T-cell (primary cell): ENCODE measurements at places on chromosomes 1 and 21.

GRCh38 chr1:1223891-1224290 lies 7.9 kb downstream of the SDF4 start:
- DNase-seq, result no peak

- DNase-seq, result no peak
Measured at GRCh38 chr1:38685388-38685787, 174.2 kb downstream of the RRAGC start.

- DNase-seq, result no peak
Measured at GRCh38 chr1:185857442-185857841, 123.3 kb downstream of the HMCN1 start.

DNA sequence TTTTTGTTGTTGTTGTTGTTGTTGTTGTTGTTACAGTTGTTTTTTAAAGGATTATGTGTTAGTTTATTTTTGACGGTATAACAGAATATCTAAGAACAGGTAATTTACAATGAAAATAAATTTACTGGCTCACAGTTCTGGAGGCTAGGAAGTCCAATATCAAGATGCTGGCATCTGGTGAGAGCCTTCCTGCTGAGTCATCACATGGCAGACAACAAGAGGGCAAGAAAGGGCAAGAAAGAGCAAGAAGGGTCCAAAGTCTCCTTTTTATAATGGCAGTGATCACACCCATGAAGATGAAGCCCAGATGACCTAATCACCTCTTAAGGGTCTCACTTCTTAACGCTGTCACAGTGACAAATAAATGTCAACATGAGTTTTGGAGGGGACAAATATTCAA lies 142.1 kb downstream of the NEGR1 start:
- DNase-seq, result no peak

- no peak for DNase-seq
Measured at GRCh38 chr1:58804853-58805565, 21.2 kb upstream of the JUN start.

- no peak for DNase-seq
Measured at GRCh38 chr1:23597635-23598388, 38.5 kb upstream of the ID3 start.

DNA sequence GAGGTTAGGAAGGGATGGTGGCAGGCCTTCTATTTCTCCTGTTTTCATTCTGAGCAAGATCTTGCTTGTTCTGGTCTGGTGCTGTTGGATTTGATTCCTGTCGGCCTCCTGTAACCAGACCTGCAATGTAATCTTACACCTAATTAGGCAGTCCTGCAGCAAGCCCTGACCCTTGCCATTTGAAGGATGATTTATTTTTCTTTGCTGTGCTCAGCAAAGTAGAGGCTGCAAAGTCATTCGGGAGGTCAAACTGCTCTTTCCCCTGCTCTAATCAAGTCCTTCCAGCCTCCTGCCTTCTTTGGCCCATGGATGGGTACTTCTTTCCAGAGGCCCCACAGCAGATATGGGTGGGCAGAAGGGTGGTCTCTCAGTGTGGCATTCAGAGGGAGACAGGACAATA lies 417.7 kb upstream of the USP24 start:
- DNase-seq, result no peak

GRCh38 chr1:3197781-3198316 lies 128.8 kb downstream of the PRDM16 start:
- DNase-seq, result no peak

GRCh38 chr1:212643877-212644276 lies 35.3 kb downstream of the ATF3 start:
- no peak for DNase-seq

- no peak for DNase-seq
Measured at GRCh38 chr1:157025385-157025784, 20.2 kb downstream of the ARHGEF11 start.

- DNase-seq, result no peak
Measured at GRCh38 chr1:206753141-206753540, 17.4 kb upstream of the IL19 start.

DNA sequence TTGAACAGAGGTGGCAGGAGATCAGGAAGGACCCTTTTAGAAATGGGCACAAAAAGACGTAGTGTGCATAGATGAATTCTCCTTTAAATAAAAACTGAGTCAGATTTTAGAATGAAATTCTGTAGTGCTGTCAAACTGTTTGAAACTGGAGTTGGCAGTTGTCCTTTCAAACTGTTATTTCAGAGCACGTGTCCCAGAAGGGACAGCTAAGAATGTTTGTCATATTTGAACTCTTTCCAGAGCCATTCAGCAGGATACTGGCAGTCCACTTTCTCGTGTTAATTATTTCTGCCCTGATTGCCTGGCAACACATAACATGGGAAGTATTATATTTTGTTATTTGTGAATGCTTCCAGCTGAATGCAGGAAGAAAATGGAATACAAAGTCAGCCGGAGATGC lies 212.3 kb upstream of the DPYD start:
- no peak for DNase-seq

- no peak for DNase-seq
Measured at GRCh38 chr21:44006656-44007055, 5.5 kb upstream of the TRAPPC10 start.

DNA sequence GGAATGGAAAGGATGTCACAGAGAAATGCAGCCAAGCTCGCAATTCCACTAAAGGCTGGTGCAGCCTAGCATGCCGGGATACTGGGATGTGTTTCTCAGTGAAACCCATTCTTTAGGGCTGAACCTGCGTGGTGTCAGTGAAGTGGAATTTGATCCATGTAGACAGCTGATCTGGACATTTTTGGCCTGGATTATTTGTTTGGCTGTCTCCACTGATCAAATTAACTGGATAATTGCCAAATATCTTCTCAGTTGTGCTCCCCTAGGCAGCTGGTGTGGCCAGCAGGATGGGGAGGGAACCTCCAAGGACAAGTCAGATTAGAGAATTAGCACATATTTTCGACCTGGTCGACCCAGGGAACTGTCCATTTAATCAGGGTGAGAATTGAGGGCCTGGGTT lies 318.4 kb downstream of the RPS6KC1 start:
- DNase-seq, result no peak

DNA sequence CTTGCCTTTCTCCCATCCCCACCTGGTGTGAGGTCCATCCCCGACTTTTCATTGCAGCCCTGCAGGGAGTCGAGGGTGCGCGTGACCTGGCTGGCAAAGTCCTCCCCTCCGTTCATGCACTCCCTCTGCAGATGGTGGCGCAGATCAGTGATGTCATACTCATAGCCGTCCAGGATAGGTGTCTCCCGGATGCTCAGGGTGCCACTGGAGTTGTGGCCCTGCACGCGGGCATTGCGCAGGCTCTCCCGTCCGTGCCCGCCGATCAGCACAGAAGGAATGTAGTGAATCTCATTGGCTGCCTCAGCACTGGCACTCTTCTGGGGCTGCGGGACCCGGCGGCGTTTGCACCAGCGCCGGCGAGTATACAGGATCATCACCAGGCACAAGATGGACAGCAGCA lies 132.1 kb downstream of the ASTN1 start:
- no peak for DNase-seq

DNA sequence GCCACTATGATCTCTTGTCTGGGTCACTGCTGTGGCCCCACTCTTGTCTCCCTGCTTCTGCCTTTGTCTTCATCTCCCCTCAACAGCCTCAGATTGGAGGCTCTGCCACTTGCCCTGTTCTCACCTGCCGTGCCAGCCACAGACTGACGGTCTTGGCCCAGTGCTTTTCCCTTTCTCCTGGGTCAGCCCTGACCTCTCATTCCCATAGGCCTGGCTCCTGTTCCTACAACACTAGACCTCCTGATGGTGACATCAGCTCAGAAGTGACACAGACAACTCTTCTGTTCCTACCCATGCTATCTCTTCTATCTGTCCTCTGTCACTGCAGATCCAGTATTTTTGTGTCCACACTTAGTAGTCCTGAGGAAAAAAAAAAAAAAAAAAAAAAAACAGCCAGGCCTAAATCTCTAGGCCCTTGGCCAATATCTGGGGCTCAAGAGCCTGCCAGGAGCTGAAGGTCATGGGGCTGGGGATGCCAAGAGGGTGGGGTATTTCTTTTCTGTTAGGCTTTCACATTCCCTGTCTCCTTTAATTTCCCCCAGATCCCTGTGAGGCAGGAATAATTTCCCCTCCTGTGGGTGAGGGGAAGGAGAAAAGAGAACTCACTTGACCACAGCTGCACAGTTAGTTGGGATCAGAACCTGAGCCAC lies 42.0 kb upstream of the FOXO6 start:
- DNase-seq, result no peak

DNA sequence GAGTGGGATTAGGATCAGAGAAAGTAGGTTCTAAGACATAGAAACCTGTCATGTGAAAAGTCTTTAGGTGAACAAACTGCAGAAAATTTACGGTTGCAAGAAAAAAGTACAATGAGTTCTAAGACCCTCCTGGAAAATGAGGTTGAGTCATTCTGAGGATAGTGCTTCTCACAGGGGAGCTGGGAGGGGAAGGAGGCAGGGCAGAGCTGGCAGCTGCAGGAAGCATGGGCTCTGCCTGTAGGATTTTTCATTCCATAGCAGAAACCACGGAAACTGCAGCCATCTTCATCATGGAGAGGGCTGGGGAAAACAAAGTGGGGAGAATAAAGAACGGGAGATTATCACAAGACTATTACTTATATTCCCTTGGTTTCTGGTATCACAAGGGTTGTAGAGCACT lies 25.8 kb upstream of the THEM4 start:
- no peak for DNase-seq

- no peak for DNase-seq
Measured at GRCh38 chr1:54664364-54664763, 22.8 kb downstream of the MROH7 start.

DNA sequence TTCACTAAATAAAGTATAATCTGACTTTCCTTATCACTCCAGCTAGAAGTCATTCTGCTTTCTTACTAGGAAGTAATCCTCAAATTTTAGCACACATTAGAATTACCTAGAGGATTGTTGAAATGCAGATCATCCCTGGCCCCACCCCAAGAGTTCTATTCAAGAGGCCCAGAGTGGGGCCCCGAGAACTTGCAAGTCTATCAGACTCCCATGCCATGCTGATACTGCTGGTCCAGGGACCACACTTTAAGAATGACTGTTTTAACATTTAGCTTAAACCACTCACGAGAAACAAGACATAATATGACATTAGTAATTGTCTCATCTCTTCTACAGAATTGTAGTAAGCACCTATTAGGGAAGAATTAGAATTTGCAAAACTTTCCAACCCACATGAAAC lies 7.7 kb upstream of the SYNJ1 start:
- no peak for DNase-seq

DNA sequence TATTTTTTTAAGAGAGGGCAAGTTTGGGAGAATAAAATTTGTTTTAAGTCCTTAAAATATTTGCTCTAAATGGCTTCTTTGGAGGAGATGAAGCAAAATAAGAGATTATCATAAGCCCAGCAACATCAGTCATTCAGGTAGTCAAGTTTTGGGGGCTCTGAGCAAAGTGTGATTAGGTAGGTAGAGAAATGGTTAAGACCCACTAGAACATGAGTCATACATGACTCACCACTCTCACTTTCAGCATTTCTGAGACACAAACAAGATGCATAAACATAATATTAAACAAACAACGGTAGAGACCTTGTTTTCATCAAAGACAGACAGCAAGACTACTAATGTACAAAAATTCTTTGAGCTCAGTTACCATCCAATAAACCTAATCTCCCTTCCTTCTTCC lies 272.2 kb downstream of the LMO4 start:
- no peak for DNase-seq

DNA sequence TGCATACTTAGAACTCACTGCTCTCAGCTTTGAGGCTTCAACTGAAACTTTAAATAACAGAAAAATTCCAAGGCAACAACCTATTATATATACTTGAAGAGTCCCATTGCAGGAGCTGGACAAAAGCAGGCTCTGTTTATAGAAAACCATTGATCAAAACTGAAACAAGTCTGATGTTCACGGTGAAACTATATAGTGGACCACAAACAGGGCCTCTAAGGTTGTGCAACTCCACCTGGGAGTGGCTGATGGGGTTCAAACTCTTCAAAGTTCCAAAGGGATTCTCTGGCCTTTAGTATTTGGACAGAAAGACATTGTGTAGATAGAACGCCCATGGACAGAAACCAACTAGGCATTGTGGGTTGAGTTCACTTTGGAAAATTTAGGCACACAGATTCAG lies 140.3 kb downstream of the ZC3H11B start:
- DNase-seq, result no peak

GRCh38 chr1:53554592-53555305 lies 95.5 kb downstream of the DMRTB1 start:
- DNase-seq, result no peak

DNA sequence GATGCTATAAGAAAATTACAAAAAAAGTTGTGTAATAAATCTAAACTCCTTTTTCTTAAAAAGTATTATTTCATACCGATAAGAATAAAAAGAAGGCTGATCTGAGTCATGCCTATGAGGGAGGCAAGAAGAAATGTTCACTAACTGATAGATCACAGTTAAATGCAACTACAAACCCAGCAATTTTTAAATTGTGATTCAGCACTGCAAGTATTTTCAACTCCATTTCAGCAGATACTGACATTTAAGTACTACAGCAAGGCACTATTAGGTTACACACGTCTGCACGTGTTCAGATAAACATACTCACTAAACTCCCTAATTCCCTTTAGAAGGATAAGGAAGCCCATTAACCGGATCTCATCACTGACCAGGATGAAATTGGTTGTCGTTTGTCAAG lies 213.3 kb upstream of the ZRANB2 start:
- DNase-seq, result no peak

DNA sequence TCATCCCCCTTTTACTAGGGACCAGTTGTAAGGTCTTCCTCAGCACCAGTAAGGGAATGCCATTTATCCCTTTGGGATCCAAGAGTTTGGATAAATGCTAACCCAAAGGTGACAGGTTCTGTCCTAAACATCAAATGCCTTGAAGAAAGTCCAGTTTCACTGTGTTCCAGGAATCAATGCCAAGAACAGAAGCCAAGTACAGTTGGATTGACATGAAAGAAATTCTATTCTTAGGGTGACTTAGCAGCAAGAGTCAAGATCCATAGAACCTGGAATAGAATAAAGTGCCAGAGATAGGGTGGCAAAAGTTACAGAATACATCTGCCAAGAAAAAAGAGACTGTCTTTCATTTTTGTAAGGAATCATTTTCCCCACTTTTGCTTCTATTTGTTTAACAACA lies 94.9 kb upstream of the ADAMTS5 start:
- no peak for DNase-seq

DNA sequence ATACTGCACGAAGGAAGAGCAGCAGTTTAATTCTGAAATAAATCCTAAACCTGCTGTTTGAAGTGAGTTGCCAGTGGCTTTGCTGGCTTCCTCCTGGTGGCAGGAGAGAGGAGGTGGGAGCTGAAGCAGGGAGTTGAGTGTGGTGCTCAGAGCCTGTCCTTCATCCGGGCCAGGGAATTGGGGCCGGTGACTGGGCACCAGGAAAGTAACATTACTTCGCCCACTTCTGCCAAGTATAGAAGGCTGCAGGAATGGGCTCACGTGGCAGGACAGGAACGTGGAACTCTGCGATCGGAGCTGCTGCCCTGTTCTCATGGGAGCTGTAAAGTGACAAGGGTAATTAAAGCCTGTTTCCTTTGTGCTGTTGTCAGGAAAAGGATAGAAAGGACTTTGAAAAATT lies 8.7 kb downstream of the TOR3A start:
- DNase-seq, result no peak

DNA sequence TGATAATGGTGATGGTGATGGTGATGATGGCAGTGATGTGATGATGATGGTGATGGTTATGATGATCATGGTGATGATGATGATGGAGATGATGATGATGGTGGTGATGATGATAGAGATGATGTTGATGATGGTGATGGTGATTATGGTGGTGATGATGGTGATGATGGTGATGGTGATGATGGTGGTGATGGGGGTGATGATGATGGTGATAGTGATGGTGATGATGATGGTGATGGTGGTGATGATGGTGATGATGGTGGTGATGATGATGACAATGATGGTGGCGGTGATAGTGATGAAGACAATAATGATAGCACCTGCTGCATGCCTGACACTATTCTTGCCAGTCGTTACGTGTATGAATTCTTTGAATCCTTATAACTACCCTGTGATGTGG lies 317.9 kb upstream of the AJAP1 start:
- DNase-seq, result no peak
